ENCODE measurements at places on chromosomes 16 and 17.

DNA sequence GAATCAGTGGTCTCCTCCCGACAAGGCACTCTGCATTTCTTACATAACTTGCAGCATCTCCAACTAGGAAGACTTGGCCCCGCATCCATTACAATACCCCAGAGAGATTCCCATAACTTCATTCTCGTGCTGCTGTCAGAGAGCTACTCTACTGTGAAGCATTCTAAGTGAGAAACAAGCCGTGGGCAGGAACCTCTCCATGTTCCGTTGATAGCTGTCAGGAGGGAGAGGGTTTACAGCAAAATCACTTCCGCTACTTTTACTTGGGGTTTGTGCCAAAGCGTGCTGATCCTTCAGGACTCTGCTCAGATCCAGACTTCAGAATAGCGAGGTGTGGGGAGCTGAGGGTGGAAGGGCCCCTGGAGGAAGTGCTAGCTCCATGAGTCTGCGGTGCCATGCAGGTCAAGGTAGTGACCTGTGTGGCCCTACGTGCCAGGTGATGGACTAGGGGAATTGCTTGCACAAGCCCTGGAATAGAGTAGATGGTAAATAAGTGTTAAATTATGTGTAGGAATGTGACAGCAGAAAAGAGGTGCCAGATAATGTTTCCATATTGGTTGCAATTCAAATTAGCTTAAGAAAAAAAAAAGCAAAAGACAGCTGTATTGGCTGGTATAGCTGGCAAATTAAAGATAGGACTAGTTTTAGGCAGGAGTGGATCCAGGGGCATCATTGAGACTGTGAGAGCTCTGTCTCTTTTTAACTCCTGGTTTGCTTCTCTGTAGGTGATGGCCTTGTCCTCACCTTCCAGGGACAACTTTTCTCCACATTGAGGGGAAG lies 358.5 kb upstream of the ERCC4 start:
- DNase-seq: no peak

GRCh38 chr17:74368341-74369081 lies 1.2 kb downstream of the GPR142 start:
- DNase-seq: no peak

GRCh38 chr17:16934836-16935235 lies 37.1 kb downstream of the TNFRSF13B start:
- DNase-seq: no peak

DNA sequence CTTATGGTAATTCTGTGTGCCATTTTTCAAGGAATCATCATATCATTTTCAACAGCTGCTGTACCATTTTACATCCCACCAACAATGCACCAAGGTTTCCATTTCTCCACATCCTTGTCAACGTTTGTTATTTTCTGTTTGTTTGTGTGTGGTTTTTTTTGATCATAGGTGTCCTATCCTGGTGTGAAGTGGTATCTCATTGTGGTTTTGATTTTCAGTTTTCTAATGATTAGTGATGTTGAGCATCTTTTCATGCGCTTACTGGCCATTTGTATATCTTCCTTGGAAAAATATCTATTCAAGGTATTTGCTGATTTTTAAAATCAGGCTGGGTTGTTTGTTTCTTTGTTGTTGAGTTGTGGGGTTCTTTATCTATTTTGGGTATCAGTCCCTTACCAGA lies 15.0 kb downstream of the CHD9 start:
- no peak for DNase-seq

- no peak for DNase-seq
Observed at GRCh38 chr17:798246-798645, 16.1 kb downstream of the MRM3 start.

DNA sequence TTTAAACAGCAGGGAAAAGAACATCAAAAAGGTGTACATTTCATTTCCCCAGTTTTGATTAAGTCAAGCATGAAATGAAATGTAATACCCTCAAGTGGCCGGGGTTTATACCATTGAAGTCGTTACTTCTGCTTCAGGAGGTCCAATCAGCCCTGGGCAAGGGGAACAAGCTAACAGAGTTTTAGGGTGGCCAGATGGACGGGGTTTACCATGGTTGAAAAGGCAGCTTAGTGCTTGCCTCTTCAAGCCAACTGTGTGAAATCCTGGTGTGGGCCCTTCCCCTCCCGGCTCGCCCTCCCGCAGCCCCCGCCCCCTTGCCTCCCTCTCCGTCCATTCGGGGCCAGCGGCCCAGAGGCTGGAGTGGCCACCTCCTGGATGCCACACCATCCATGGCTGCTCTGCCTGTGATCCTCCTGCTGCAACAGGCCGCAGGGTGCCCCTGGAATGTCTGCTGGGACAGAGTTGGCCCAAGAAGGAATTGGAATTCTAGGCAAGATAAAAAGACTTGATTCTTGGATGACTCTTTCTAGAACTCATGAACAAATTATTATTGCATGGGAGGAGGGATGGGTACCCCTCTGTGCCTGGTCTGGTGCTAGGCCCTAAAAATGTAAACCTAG lies 296.2 kb upstream of the IRX3 start:
- DNase-seq: no peak

DNA sequence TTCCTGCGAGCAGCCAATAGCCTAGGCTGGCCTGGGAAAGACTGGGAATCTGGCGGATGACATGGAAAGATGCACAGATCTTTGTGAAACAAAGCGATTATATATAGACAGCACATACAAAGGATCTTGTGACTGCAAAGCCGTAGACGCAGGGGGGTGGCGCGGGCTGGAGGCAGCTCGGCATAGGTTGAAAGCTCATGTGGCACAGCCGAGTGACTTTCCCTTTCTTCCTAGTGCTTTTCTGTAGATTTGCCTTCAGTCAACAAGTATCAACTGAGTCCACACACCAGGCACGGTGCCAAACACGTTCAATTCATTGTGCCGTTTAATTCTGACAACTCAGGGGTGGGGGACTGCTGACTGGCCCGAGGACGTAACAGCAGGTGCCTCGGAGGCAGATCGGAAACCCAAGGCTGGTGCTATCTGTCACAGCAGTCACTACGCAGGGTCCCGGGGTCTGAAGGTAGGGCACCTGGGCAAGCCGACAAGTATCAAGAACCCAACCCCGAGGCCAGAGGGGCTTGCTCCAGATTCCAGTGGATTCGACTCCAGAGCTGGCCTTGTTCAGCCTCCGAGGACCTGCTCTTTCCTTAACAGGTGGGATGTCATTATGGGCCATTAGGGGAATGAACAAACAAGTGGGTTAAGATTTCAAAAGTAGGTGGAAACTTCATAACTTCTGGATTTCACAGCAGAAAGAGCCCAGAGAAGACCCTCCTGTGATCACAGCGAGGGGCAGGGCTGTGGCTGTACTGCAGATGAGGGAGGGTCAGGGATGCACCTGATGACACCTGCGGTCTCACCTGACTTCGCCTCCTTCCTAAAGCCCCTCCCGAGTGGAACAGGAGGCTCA lies 5.9 kb downstream of the PAM16 start:
- no peak for DNase-seq

- DNase-seq: no peak
Observed at GRCh38 chr17:77852731-77853130, 105.8 kb upstream of the TNRC6C start.

DNA sequence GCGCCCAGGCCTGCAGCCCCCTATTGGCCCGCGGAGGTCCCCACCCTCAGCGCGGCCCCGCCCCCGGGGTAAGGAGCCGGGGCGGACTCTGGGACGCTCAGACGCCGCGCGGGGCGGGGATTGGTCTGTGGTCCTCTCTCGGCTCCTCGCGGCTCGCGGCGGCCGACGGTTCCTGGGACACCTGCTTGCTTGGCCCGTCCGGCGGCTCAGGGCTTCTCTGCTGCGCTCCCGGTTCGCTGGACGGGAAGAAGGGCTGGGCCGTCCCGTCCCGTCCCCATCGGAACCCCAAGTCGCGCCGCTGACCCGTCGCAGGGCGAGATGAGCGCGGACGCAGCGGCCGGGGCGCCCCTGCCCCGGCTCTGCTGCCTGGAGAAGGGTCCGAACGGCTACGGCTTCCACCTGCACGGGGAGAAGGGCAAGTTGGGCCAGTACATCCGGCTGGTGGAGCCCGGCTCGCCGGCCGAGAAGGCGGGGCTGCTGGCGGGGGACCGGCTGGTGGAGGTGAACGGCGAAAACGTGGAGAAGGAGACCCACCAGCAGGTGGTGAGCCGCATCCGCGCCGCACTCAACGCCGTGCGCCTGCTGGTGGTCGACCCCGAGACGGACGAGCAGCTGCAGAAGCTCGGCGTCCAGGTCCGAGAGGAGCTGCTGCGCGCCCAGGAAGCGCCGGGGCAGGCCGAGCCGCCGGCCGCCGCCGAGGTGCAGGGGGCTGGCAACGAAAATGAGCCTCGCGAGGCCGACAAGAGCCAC lies at the start of gene NHERF1:
Gene NHERF1 (plus strand): TSS at position 100 of the 750 bp plus-strand sequence. CDS start 219 bp downstream, at position 319.
- peak; percentile 37 for DNase-seq

GRCh38 chr16:6483469-6484033 lies 849.1 kb upstream of the RBFOX1 start:
- DNase-seq: no peak

- no peak for DNase-seq
Observed at GRCh38 chr16:84471316-84471715, 33.1 kb downstream of the MEAK7 start.

DNA sequence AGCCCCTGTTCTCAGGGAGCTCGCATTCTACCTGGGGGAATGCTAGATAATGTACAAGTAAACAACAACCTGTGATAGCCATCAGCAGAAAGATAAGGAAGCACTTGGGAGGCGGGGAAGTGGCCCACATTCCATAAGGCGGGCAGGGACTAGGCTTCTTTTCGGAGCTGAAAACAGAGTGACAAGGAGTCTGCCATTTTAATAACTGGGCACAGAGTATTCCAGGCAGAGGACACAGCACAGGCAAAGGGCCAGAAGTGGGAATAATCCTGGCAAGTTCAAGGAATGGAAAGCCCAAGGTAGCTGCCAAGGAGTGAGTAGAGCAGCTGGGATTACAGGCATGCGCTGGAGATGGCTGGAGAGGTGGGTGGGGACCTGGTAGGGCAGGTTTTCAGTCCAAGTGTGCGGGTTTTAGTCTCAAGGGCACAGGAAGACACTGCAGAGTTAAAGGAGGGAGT lies 24.3 kb downstream of the USP43 start:
- no peak for DNase-seq

DNA sequence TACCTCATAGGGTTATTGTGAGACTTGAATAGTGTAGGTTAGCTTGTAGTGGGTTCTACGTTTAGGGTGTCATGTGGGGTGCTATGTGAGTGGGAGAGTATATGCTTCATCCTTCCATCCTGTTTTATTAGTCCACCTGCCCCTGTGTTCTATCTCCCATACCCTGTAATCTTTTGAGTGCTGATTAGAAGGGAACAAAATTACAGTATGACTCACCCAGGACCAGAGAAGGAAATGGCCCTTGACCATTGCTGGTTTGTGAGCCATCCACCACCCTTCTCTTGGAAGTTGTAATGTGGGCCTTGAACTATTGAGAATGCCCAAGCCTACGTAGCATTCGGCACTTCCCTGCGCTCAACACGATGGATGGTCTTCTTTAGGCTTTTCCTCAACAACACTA lies 17.1 kb downstream of the SAP30BP start:
- no peak for DNase-seq

DNA sequence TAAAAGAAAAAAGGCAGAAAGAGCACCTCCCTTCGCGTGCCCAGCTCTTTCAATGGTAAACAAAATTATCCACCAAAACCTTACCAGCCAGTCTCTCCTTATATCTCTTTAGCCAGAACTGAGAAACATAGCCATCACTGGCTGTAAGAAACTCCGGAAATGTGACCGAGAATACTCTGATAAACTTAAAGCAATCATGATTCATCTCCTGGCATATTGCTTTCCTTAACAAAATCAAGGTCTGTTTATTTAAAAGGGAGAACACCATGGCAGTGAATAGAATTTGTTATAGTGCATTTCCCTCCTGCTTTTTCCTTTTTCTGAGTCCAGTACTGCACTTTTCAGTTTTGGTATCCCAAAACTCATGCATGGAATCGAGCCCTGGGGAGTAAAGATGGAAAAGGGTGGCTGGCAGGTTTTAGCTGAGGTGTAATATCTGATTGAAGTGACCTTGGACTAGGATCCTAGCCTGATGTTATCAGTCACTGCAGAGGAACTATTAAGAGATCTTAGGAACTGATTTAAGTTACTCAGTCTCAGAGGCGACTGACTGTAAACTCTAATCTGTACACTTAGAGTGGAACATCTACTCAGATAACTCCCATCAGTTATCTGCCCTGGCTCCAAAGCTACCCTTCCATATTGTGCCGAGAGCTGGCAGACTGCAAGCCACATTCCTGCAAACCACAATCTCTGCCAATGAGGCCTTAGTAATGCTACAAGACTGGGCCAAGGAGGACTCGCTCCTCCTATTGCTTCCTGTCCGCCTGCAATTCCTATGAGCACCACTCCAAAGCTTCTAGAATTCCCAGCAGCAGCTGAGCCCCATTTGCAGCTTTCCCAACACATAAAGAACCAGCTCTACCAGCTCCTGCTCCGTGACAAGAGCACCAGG lies 7.4 kb upstream of the COX10 start:
- no peak for DNase-seq

GRCh38 chr16:72444696-72445095 lies 272.7 kb upstream of the PMFBP1 start:
- DNase-seq: no peak

DNA sequence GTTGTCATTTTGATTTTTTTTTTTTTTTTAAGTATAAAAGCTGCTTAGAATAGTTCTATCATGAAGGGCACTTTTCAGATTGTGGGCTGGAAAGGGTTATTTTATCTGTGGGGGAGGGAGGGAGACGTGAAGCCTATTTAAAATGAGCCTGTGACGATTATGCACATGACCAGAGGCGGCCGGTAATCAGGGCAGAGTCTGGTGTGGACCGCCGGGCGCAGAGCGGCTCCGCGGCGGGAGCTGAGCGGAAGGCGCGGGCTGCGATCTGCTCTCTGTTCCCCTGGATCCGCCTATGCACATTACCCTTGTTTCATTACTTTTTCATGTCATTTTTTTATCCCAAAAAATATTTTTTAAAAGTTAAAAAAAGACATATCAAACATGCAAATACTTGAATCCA lies 23.5 kb downstream of the TMC6 start:
- no peak for DNase-seq

DNA sequence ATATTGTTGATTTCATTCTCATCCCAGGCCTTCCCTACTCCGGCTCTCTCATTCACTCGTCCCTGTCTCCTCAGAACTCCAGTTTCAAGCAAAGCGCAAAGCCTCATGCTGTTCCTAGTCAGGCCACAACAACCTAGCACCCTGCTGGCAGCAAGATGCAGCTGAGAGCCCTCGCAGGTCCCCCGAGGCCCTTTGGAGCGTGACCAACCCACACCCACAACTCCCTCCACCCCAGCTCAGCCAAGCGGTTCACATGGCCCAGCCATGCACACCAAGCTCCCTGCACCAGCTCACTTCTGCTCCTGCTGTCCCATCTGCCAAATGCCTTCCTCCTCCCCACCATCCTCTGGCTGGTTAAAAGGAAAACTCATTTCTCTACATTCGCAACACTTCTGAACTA lies 195.8 kb downstream of the IRX5 start:
- no peak for DNase-seq

All from NCI-H187 treated with DMSO at 0.1 percent for 48 hours (cell line).